ENCODE measurements at places on chromosomes 13 and 19.

DNA sequence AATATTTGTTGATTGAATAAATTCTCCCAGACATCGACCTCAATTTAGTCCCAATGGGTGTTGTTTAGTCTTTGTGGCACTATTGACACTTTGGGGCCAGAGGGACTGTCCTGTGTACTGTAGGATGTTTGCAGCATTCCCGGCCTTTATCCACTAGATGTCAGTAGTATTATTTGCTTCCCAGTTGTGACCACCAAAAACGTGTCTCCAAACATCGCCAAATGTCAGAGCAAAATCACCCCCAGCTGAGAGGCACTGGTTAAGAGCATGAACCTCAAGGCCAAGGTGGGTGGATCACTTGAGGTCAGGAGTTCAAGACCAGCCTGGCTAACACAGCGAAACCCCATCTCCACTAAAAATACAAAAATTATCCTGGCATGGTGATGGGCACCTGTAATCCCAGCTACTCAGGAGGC lies 15.4 kb downstream of the NLRP12 start:
- peak; percentile 68 for DNase-seq

DNA sequence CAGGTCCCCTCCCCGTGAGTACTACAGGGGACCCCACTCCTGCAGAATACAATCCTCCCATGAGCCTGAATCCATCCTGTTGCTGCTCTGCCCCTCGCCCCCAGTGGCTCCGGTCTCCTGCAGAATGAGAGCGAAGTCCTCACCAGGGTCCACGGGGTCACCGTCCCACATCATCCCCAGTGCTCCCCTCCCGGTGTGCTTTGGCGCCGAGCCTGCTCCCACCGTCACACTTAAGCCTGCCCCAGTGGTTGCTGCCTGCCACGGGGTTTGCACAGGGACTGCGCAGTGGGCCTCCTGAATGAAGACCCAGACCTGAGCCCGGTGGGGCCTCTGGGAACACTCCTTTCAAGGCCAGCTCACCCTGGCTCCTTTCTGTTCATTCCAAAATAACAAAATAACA lies 30.5 kb downstream of the NKPD1 start:
- DNase-seq = no peak

- no peak for DNase-seq
Measured at GRCh38 chr13:47672245-47673008, 328.6 kb downstream of the SUCLA2 start.

DNA sequence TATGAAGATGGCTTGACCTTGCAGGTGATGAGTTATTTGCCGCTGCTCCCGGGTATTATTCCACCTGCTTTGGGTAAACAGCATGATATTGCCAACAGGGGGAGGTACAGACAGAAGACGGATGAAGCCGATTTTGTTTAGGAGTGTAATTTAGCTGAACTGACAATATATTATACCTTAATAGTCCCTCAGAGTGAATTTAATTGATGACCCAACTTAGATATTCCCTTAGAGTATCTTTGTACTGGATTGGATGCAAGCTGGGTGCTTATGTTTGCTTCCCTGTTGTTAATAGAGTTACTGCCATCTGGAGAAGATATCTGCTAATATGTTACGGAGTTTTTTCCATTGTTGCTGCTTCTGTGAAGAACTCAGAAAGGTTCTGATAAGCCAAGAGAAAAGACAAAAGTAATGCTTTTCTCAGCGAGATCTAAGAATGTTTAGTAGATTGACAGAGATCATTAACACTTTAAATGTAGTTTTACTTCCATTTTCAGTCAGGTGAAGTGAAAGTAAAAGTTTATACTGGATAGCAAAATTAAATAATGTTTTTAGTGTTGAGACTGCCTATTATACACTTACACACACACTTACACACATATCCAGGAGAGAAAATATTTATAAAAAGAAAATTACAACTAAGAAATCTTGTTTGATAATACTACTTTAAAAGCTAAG lies 2220.8 kb upstream of the PCDH20 start:
- DNase-seq = no peak

GRCh38 chr13:67048821-67049150 lies 181.3 kb downstream of the PCDH9 start:
- no peak for DNase-seq

- peak; percentile 74 for DNase-seq
Measured at GRCh38 chr19:11096210-11096841, 7.1 kb downstream of the LDLR start.

DNA sequence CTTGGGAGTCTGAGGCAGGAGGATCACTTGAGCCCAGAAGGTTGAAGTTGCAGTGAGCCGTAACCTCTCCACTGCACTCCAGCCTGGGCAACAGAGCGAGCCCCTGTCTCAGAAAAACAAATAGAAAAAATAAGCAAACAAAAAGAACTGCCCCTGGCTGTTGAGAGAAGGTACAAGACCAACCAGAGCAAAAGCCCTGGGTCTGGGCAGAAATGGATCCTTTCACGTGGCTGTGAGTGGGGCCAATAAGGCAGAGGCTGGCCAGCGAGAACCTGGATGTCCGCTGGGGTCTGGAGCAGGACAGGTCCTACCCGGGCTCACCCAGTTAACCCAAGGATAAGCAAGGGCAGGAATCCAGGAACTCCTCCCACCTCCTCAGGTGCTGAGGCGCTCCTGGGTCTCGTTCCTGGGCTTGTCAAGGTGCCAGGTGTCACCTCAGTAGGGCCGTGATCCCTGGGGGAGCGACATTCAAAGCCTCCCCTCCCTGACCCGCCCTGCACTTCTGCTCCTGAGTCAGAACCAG lies 4.7 kb upstream of the SLC5A5 start:
- DNase-seq = no peak

- DNase-seq = no peak
Measured at GRCh38 chr19:48237057-48237456, 18.7 kb downstream of the CARD8 start.

GRCh38 chr19:7799640-7800355 lies 30.2 kb upstream of the EVI5L start:
- DNase-seq = peak; percentile 84

GRCh38 chr13:113354831-113355610 lies 8.9 kb downstream of the GRTP1 start:
- DNase-seq = no peak

DNA sequence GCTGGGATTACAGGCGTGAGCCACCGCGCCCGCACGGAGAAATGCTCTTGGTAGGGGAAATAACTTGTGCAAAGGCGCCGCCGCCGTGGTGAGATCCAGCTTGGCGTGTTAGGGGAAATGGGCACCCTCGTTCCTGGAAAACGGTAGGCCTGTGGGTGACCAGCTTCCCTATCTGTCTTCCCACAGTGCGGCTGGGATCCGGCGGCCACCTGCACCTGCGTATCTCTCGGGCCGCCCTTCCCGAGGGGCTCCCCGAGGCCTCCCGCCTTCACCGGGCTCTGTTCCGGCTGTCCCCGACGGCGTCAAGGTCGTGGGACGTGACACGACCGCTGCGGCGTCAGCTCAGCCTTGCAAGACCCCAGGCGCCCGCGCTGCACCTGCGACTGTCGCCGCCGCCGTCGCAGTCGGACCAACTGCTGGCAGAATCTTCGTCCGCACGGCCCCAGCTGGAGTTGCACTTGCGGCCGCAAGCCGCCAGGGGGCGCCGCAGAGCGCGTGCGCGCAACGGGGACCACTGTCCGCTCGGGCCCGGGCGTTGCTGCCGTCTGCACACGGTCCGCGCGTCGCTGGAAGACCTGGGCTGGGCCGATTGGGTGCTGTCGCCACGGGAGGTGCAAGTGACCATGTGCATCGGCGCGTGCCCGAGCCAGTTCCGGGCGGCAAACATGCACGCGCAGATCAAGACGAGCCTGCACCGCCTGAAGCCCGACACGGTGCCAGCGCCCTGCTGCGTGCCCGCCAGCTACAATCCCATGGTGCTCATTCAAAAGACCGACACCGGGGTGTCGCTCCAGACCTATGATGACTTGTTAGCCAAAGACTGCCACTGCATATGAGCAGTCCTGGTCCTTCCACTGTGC lies 2.4 kb downstream of the GDF15 start:
- DNase-seq = peak; percentile 70

GRCh38 chr19:55385724-55386492 lies at the start of gene RPL28:
TSS of gene RPL28 (plus strand) at chr19:55385932. CDS start at chr19:55386358, 426 bp downstream.
- peak; percentile 98 for DNase-seq

All from lung microvascular endothelial cell (primary cell).